ENCODE measurements at places on chromosomes 1 and 21. TPM values are rescaled to one million over a fixed set of nuclear protein-coding genes. Genes with fewer than 3 reads are reported as not detected.

Gene IL20
- not detected for total RNA-seq

Gene LMX1A
- 0.57 TPM for total RNA-seq

Gene NPR1
- total RNA-seq, result 0.21 TPM

Gene ARHGEF19
- 8.5 TPM for total RNA-seq

Gene GSTM5
- not detected for total RNA-seq

DNA sequence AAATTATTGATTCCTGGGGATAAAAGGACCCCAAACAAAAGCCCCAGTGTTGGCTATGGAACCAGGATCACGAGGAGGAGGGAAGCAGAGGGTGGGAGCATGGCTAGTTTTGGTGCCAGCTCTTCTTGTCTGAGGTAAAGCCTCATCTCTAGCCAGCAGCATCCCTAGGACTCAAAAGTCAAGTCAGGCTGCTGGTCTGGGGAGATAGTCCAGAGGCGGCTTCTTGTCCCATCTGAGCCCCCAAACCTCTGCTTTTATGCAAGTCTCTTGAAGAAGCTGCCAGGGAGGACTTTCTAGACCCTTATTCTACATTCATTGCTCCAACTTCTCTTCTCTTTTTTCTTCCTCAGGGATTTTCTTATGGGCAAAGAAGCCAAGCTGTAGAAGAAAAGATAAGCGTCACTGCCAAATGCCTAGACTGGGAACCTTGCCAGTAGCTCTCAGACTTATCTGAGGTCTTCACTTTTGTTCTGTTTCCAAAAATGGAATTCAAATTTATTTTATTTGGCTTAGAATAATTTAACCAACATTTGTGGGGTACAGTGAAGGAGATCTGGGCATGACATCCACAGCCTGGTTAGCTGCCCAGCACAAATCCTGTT, 6.9 kb upstream of the ANKRD35 start:
- ATAC-seq, result no peak

DNA sequence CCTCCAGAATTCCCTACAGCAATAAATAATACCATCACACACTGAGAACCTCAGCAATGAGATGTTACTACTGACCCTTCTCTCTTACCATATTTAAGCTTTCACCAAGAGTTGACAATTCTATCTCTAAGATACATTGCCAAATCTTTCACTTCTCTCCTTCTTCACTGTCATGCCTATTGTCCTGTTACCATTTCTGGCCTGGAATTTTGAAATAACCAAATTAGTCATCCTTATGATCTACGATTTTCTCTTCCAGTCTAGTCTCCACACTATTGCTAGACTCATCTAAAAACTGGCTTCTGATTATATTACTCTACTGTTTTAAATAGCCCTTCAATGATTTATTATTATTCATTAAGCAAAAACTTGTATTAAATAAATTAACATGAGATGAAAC, 656.1 kb upstream of the ADGRL4 start:
- ATAC-seq, result no peak

DNA sequence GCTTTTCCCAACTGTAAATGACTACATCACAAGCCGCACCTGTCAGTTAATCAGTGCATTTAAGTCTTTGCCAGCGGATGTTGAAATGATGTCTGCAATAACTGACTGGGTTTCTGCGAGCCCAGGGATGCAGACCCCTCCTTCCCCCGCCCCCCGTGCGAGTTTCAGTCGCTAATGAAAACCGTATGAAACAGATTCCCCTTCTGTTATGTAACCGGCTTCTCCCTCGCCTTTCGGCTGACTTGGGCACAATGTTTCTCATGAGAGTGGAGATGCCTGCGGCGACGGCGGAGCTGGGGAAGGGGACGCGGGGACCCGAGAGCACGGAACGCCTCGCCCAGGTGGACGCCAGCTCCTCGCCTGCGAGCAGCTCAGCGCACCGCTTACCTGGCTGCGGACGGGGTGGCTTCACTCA, 753 bp downstream of the KCNJ6 start:
- ATAC-seq, result no peak

DNA sequence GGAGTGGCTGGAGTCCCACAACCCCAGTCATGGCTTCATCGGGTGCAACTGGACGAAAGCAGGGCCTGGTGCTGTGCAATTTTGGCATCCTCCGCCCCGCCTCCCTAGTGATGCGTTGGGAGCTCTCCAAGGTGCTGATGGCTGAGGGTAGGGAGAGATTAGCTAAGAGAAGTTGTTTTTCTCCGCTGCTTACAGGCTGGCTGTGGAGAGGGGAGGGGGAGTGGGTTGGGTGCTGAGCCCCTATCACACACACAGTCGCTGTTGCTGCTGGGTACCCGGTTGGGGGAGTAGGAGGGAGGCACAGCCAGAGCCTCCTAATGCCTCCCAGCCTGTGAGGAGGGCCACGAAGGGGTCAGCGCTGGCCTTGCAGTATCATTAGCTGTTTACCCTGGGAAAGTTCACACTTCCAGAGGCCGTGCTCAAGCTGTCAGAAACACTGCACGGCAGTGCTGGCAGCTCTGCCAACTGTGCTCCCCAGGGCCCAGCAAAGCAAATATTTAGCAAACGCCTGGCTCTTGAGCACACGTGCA, 110.0 kb downstream of the GRIK3 start:
- peak; percentile 86 for ATAC-seq

DNA sequence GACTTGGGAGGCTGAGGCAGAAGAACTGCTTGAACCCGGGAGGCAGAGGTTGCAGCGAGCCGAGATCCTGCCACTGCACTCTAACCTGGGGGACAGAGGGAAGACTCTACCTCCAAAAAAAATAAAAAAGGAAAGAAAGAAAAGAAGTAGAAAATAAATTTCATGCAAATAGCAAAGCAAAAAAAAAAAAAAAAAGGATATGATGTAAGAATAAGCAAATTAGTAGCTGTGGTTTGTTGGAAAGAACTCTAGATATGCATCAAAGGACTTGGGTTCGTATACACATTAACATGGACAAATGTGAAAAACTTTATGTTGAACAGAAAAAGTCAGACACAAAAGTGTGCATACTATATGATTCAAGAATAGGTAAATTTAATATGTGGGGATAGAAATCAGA, 11.9 kb downstream of the WASF2 start:
- ATAC-seq, result no peak
